ENCODE measurements at places on chromosomes 1 and 21.

DNA sequence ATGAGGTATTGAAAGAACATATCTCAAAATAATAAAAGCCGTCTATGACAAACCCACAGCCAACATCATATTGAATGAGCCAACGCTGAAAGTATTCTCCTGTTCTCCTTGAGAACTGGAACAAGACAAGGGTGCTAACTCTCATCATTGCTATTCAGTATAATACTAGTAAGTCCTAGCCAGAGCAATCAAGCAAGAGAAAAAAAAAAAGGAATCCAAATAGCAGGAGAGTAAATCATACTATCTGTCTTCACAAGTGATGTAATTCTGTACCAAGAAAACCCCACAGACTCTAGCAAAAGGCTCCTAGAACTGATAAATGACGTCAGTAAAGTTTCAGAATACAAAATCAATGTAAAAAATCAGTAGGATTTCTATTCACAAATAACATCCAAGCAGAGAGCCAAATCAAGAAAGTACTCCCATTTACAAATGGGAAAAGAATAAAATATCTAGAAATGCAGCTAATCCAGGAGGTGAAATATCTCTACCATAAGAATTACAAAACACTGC is 1632.8 kb downstream of the NCAM2 start:
- DNase-seq: no peak

DNA sequence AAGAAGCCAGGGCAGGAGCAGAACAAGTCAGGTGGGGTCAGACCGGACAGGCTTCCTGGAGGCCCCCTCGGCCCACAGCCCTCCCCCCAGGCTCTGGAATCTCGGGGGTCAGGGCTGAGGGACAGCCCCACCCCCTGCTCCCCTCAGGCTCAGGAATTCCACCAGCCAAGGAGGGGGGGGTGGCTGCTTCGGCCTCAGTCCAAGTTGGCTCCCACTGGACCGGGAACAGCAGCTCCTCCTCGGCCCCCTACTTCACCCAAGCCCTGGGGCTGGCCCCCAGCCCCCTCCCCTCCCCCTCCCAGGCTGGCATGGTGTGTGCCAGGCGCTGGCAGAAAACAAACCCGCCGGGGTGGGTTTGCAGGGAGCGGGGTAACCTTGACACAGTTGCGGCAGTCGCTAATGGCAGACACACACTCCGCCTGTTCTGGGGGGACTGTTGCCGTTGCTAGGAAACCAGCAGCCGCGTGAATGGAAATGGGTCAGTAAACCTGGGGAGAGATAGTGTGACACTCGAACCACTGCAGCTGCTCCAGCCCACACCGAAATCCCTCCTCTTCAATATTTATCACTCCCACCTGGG is 32.4 kb downstream of the AHDC1 start:
- DNase-seq: peak; percentile 51

- DNase-seq: no peak
These were observed 144.6 kb downstream of the LMO4 start for GRCh38 chr1:87473203-87473661.

DNA sequence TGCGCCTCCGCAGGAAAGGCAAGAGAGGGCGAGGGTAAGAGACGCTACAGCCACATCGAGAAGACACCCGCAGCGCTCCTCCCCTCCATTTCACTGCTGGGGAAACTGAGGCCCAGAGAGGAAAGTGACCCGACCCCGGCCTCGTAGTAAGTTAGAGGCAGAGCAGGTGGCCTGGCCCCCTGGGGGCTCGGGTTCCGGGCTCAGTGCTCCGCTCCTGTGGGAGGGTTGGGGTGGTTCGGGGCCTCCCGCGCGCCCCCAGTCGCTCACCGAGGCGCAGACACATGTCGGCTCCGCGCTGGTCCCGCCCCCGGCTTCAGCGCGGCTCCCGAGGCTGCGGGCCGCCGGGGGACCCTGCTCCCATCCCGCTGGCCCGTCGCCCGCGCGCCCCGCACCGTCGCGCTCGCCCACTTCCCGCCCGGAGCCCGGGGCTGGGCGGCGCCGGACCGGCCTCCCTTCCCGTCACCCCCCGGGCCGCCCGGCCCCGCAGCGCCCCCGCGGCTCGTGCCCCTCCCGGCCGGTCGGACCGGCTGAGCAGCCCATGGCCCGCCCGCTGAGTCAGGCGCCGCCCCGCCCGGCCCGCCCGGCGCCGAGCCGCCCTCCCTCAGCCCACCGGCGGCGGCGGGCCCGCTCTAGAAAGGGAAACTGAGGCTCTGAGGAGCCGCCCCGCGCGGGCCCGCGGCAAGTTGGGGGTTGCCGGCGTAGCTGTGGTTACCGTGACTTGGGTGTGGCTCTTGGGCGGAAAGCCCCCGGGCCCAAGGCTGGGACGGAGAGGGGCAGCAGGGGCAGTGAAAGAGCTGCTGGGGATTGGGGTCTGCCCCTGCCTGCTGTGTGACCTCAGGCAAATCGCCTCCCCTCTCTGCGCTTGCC is at the start of gene TMEM54:
TSS of gene TMEM54 (minus strand) at position 434 of the 867 bp plus-strand sequence. CDS start at position 283, 151 bp downstream.
- no peak for DNase-seq

- no peak for DNase-seq
These were observed 79.6 kb downstream of the NEGR1 start for GRCh38 chr1:72202761-72203160.

DNA sequence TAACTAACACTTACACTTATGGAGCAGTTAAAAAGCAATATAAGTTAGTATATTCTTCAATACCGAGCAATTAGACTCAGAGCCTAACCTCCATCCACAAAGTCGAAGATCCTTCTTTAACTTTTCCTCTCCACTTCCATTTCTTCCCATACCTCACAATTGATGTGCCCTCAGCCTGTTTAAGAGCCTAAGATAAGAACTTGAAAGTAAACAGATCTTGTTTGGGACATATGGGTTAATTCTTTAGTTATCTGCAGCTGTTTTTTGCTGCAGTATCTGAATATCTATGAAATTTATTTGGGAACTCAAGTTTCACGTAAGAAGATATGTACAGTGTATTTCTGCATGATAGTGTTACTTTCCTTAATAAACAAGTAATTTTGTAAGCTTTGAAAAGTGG is 51.5 kb downstream of the MIGA1 start:
- no peak for DNase-seq

DNA sequence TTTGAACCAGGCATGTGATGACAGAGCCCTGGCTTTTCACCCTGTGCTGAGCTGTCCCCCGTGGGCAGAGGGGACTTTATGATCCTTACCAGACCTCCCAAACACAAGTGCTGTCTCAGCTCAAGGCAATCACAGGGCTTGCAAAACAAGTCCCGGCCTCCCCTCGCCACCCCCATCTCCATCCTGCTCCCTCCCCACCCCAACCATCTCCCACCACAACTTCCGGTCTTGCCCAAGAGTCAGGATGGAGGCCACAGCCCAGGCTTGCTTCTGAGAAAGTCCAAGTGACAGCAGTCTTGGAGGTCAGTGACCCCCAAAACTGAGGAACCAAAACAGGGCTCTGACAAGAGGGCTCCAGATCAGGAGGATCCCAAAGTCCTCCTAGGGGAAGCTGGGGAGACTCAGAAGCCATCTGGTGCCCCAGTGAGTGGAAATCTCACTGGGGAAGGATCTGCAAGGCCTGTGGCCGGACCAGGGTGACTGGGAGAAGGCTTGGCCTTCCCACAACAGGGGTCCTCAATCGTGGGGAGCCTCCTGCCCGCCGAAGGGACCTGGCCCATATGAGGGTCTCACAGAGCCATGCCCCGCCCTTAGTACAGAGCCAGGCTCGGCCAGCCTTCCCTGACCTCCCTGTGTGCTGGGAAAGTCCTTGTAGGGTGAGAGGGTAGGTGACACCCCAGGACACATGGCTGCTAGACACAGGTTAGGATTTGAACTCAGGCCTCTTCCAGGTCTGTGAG is 4.5 kb upstream of the SDC3 start:
- no peak for DNase-seq

DNA sequence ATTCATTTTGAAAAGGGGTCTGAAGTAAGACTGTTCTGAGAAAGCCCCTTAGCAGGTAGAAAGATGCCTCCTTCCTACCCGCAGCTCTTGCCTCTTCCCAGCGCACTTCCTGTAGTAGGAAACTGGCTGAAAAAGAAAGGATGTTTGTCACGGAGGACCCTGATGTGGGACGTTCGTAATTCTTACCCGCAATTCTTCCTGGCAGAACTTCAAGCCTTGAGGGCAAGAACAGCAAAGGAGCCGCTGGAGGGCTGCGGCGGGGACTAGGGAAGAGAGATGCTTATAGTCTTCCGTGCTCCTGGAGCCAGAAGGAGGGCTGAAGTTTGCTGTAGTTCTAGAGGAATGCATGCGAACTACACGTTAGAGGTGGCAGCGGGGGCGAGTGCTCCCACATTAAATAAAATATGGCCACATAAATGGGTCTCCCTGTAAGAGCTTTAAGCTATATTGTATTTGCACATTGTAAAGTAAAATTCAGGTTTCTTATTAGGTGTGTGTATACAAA is 6.3 kb downstream of the C1orf53 start:
- DNase-seq: no peak

GRCh38 chr1:56877973-56878372 is 23.4 kb downstream of the C8A start:
- DNase-seq: no peak

GRCh38 chr1:39659538-39659937 is 12.4 kb downstream of the NT5C1A start:
- no peak for DNase-seq

DNA sequence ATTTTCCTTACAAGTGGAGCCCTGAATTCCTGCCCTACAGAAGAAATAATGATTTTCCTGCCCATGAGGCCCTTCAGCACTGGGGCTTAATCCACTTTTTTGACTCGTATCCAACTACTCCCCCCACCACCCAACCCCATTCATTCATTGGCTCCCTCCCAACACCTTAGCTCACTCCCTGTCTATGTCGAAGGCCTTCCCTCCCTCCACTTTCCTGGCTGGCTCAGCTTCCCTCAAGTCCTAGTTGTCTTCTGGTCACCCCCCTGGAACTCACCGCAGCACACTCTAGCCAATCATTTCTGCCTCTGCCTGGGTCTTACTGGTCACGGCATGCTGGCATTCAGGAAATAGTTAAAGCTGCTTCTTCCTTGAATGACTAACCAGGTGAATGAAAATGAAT is 118.9 kb downstream of the PGBD5 start:
- DNase-seq: no peak

DNA sequence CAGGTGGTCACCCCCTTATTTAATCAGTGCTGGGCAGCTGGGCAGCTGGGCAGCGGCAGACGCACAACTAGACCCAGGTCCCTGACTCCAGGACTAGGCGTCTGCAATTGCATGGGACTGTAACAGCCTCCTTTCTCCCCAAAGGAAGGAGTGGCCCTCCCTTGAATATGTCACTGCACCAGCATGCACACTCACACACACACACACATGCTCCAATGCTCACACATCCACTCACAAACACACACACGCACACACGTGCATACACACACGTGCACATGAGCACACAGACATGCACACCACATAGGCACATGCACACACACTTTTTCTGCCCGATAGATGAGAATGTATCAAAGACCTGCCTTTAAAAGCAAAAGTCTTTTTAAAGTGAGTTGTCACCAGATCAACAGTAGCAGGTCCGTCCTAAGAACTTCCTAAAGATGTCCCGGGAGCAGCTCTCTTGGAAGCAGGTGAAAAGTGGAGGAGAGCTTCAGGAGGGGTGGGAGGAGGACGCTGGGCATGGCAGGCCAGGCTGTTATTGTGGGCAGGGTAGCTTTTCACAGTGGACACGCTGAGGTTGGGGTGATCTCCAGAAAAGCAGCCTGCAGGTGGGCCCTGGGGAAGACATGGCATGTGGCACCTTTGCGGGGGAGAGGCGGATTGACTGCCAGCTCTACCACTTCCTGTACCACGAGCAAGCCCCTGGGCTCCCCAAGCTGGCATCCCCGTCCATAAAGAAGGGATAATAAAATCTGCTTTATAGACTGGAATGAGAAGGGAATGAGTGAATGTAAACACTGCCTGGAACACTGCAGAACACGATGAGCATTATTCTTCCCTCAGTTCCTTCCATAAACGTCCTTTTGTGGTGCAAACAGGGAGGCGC is 1.7 kb downstream of the PDE9A start:
- no peak for DNase-seq
